ENCODE measurements at places on chromosomes 2 and 18. TPM values are rescaled to one million over a fixed set of nuclear protein-coding genes. Genes with fewer than 3 reads are reported as not detected.

Gene RNF181
- 224 TPM for total RNA-seq

Gene SIX3
- total RNA-seq: not detected

DNA sequence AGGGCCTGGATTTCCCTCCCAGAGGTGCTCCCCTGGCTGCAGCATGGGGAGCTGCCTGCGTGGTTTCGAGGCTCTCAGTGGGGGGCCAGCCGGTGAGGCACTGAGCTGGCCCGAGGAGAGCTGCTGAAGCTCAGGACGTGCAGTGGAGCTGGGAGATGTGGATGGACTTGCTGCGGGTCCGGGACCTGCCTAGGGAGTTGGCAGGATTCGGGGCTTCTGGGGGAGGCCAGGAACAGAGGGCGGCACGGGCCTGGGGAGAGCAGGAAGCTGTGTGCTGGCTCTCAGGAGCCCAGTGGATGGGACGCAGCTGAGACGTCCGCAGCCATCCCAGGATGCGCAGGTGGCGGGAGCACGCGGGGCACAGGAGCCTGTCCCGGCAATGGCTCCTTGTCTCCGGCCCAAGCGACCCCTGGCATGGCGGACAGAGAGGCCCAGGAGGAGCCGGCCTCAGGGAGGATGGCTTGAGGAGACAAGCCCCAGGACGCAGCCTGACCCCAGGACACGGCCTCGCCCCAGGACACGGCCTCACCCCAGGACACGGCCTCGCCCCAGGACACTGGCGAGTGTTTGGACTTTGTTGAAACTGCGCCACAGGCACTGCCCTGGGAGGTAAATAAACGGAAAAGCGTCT is 116.1 kb downstream of the NFATC1 start:
- no peak for DNase-seq

DNA sequence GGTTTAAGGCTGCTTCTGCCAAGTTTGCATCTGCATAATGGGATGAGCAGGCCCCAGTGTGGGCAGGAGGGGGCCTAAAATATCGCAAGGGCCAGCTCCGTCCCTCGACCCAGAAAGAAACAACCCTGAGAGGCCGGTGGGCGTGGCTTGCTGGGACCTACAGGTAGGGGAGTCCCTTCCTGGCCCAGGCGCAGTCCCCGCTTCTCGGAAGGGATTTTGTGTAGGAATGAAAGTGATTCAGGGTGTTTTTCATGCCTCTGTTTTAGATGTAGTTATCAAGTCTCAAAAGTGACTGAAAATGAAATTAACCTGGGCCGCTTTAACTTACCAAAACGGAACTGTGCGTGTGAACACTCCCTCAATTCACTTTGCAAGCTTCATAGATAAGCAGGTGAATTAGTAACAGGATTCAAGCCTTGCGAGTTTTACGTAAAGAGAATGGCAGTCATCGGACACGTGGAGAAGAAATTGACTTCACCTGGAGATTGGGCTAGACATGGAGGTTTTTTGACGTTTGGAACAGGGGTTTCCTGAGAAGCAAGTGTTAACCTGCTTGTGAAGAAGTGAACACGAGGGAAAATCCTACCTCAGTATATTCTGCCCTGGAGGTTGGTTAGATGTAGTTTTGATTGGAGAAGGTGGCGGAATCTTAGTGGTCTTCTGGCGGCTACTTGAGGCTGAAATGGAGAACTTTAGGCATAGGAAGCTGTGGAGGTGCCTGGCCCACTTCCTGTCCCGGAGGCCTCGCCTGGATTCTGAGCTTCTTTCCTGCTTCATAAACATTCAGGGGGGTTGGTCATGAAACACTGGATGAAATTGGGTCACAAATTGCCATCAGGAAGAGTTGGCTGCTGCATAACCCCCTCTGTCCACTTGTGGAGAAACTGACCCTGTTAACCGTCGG is 1.7 kb downstream of the NCK2 start:
- no peak for DNase-seq

GRCh38 chr2:20882466-20883170 is 59.7 kb upstream of the LDAH start:
- no peak for DNase-seq

- peak; percentile 98 for DNase-seq
Observed at GRCh38 chr2:65056215-65057053, at the start of gene CEP68. Gene CEP68 (plus strand): TSS chr2:65056416. CDS start chr2:65069445, 13,029 bp downstream.

DNA sequence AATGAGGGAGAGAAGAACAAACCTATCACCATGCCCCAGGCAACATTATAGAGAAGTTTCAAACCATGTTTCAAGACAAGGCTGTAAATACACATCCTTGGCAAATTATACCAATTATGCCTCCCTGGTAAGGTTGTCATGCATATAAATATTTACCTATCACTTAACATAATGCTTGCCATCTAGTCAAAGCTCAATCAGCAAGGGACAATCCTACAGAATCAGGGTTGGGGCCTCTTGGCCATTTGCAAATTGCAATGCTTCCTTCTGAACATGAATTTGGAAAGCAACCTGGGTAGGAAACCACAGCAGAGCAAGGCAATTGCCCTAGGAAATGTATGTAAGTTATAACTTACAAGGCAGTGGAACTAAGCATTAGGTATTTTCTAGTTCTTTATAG is 907.2 kb upstream of the CDH2 start:
- no peak for DNase-seq

DNA sequence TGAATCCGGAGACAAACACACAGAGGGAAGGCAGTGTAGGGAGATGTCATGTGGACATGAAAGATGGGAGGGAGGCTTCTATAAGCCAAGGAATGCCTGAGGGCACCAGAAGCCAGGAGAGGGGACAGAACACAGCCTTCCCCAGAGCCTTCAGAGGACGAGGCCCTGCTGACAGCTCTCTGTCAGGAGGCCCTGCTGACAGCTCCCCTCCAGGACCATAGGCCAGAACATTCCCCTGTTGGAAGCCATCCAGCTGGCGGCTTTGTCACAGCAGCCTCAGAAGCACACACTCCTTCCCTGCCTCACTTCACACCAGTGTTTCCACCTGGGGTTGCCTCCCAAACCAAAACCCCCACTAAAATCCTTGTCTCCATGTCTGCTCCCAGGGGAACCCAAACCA is 171.3 kb upstream of the ID2 start:
- DNase-seq: no peak

GRCh38 chr2:27205206-27205605 is 6.6 kb upstream of the ATRAID start:
- DNase-seq: no peak
